ENCODE measurements at places on chromosomes 6 and 20.

DNA sequence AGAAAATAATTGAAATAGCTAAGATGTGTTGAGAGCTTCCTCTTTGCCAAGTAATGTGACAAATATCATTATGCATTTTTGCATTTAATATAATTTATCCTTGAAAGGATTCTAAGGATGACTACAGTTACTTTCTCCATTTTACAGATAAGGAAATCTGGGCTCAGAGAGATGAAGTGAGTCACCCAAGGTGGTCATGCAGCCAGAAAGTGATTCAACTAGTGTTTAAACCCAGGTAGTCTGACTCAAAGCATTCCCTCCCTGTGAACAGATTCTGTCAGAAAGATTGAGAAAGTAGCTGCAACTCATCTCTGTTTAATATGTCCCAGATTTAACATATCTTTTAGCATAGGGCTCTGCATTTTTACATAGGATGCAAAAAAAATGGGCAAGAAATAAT lies 28.1 kb downstream of the NRSN1 start:
- no peak for DNase-seq

GRCh38 chr6:2471472-2471871 lies 226.1 kb upstream of the GMDS start:
- DNase-seq, result no peak

GRCh38 chr20:63773571-63774241 lies 34.1 kb downstream of the SLC2A4RG start:
- no peak for DNase-seq

DNA sequence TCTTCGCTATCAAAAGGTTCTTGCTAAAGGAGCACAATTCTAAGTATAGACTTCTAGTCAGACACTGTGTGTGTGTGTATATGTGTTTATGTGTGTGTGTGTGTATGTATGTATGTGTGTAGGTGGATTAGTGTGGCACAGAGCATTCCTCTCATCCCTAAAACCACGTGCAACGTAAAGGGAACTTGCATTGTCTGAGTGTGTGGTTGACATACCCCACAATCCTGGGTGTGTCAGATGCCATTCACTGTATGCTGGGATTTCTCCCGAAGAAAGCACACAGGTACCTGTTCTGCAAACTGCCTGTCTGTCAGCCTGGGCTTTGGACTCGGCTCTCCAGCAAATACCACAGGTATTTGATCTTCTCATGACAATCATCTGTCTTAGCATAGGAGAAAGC lies 42.3 kb upstream of the TBC1D7 start:
- no peak for DNase-seq

DNA sequence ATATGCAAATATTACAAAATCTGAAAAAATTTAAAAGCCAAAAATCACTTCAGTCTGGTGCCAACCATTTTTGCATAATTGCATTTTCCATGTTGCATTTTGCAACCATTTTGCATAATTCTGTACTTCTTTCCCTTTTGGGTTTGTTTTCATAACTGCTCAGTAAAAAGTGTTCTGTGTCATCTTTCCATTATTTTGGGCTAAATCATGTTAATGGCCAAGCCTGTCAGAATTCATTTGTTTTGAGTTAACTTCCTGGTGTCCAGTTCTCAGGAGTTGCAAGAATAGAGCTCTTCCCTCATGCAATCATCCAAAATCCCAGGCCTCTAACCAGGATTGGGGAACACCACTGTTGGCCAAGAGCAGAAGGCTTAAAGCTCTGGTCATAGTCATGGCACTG lies 133.6 kb downstream of the MTHFD1L start:
- DNase-seq, result no peak

DNA sequence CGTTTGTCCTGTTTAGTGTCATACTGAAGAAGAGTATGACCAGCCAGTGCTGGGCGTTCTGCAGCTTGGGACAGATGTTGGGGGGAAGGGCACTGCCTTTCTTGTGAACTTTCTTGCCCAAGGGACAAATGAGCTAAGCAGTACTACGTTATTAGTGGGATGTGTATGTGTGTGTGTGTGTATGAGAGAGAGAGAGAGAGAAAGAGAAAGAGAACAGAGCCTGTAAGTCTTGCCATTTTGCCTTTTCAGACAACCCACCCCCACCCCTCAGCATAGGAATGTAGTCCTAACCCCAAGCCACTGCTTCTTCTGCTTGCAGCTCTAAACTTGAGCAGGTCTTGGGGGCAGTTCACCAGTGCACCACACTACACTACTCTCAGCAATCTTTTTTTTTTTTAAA lies 45.5 kb downstream of the E2F3 start:
- no peak for DNase-seq

- DNase-seq, result no peak
Measured at GRCh38 chr20:23832775-23833513, 6.4 kb upstream of the CST2 start.

- DNase-seq, result no peak
Measured at GRCh38 chr6:115870464-115870863, 190.2 kb downstream of the FRK start.

- no peak for DNase-seq
Measured at GRCh38 chr6:53829698-53830221, 35.0 kb downstream of the LRRC1 start.

GRCh38 chr6:82525775-82526495 lies 162.3 kb downstream of the TPBG start:
- DNase-seq, result no peak

GRCh38 chr20:12030470-12030869 lies 112.8 kb downstream of the BTBD3 start:
- no peak for DNase-seq

DNA sequence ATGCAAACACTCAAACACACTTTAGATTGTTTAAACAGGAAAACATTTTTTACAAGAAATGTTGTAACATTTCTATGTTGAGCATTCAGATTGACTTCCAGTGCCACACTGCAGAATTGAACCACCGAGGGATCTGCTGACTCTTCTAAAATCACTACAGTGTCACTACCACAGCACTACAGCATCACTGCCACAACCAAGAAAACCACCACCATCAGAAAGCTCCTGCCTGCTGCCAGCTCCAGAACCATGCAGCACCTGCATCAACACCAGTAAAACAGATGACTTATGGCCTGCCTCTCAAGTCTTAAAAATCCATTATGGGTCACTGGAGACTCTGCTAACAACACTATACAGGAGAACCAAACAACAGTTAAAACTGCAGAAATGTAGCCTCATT lies 25.4 kb upstream of the BTN3A2 start:
- DNase-seq, result no peak

DNA sequence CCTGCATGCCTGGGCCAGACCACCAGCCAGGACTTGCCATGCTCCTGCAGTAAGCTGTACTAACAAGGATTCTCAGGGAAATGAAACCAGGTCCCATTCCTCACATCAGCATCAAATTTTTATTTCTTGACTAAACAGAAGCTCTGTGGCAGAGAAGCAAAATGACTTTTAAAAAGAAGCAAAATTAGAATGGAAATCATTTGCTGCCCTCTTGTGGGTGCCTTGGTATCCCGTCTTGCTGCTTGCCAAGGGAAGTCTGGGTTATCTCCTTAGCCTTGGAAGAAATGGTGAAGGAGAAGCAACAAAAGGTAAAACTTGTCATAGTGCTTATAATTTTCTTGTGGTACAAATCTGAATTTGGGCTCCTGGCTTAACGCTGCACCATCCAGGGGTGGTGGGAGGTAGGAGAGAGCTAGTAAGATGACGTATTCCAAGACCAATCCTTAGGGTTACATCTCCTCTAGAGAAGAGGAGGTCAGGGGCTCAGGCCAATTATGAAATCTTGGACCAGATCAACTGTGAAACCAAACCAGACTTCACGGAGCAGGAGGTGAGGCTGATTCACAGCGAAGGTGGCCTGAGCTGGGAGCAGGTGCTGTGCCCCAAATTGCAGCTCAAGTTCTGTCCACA lies 107.5 kb downstream of the FAXC start:
- no peak for DNase-seq

GRCh38 chr6:170152989-170153388 lies 137.9 kb downstream of the DLL1 start:
- no peak for DNase-seq

DNA sequence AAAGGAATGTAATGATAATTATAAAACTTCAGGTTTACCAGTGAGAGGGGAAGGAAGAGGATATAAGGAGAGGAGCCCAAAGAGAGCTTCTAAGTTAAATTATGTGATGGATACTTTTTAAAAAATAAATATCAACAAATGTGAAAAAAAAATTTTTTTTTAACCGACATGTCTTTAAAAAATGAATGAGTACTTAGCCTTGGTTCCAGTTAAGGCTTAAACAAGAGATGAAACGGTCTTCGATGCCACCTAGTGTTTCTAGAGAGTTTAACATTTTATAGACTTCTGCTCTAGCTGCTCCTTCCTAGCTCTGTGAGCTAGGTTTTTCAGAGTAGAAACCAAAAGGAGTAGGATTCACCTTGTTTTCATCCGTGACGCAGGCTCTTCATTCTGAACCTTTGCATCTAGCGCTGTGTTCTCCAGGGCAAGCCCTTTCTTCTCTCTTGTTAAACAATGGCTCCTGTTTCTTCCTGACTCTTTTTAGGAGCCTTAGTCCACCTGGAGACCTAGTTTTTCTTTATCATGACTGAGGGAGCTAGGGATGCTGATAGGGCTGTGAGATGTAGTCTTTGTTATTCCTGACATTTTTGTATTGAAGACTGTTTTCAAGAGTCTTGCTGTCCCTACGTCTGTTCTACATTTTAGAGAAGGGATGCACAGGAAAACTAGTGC lies 42.4 kb upstream of the GNRH2 start:
- DNase-seq, result no peak

DNA sequence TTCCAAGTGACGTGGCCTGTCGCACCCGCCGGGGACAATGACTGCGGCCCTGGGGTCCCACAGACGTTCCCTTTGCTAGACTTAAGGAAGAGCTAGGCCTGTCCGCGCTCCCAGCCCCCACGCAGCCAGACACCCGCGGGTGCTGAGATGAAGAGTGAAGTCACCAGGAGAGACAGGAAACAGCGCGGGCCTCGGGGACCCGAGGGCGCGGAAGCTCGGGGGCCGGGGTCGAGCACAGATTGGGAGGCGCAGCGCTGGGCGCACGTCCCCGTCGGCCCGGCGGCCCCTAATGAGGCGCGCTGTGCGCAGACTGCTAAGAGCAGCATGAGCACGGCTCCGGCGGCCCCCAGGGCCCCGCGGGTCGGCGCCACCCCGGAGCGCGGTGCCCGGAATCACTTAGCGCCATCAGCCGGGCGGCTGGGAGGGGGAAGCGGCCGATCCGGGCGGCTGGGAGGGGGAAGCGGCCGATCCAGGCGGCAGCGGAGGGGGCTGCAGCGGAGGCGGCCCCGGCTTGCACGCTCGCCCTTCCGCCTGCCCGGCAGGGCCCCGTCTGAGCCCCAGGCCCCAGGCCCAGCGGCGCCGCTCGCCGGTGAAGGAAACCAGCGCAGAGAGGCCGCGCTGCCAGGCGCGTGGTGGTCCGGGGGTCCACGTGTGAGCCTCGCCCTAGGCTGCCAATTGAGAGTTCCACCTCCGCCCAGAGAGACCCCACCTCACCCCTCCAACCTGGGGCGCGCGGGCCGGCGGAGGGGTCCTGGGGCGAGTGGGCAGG lies 8.3 kb upstream of the AVP start:
- DNase-seq, result peak; percentile 51

DNA sequence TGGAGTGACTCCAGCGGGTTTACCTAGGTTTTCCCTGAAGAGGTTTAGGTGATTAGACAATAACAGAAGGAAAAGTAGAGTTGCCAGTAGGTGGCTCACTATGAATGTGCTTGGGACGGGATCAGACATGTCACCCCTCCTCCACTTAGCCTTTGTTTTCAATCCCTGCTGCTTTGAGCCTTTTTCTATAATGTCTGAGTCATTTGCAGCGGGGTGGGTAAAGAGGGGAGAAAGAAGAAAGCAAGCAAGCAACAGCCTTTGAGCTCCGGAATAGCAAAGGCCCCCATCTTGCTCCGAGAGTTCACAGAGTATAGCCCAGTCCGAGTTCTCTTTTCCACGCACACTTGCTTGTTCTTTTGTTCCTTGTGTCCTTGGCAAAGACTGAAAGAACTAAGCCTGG lies 129.1 kb downstream of the PACRG start:
- no peak for DNase-seq

GRCh38 chr6:97626671-97627441 lies 343.8 kb upstream of the MMS22L start:
- DNase-seq, result no peak

GRCh38 chr6:43575105-43575771 lies 600 bp downstream of the XPO5 start:
- DNase-seq, result peak; percentile 58

DNA sequence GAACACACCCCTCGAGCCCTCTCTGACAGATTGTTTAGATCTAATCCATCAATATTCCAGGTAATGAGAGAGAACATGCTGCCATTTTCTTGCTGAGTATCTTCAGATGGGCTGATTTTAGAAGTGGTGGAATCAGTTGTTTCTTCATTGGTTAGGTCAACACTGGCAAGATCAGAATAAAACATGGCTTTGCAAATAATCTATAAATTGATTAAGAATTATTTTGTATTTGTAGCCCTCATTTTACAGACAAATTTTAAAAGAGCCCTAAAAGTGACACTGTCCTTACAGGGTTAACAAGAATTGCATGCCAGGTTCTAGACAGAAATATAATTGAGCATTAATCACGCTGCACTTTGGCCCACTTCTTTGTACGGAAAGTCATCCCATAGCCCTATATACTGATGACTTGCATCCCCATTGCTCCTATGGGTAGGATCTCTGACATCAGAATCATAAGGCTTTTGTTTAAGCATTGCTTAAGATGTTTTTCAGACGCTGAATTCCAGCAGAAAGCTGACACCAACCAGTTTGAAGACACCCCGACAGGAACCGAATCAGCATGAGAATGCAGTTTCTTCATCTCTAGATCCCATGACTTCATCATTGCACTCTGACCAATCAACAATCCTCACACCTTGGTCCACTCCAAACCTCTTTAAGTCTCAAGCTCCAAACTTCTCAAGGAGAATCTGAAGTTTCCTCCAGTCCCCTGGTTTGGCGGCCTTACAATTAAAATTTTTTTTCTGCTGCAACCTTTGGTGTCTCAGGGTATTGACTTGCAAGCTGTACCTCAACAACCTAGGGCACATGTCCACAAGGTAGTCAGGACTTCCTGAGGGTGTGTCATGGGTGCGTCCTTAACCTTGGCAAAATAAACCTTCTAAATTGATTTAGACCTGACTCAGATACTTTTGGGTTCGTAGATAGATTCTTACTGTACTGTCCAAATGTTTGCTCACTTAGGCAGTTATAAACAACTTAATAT lies 7.8 kb downstream of the TDP2 start:
- no peak for DNase-seq

DNA sequence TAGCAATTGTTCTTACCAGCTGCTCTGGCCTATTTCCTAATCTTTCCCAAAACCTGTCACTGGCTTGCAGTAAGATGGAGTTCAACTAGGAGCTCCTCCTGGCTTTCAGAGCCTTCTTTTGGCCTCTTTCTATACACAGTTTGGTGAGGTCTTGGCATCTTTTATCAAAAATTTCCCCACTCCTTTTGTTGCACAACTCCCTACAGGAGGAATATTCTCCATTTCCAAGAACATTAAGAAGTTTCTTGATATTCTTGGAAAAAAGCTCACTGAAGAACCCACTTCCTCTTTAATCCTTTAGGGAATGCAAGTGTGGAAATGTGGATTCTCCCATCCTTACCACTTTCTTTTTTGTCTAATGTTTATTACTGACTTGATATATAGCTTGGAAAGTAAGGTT lies 171.3 kb upstream of the KCNK16 start:
- no peak for DNase-seq

GRCh38 chr20:61271312-61272231 lies 19.5 kb downstream of the CDH4 start:
- no peak for DNase-seq

GRCh38 chr6:31794866-31795615 lies 511 bp downstream of the VARS1 start:
- DNase-seq, result no peak
